ENCODE measurements at places on chromosomes 5 and 9.

DNA sequence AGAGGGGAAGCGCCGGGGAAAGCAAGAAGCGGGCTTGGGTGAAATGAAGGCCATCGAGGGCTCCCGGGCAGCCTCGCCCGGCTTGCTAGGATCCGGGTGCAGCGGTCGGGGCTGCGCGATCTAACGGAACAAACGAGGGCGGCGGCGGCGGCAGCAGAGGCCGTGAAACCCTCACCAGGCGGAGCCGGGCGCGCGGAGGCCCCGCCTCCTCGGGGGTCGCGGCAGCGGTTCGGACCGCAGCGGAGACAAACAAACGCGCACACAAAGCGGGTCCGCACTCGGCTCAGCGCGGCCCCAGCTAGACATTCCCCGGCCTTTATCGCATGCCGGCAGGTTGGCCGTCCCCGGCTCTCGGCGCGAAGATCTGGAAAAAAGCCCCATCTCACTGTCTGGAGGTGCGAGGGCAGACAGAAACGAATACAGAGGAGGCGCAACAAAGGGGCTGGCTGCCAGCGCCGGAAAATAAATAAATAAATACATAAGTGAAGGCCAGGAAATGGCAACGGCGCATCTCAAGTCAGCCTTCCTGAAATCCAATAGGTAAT lies 10.5 kb upstream of the TRIM36 start:
- no peak for DNase-seq

- DNase-seq, result no peak
These were observed 161.1 kb upstream of the CDH12 start for GRCh38 chr5:23014266-23014665.

GRCh38 chr5:172413601-172414171 lies 40.6 kb downstream of the SH3PXD2B start:
- DNase-seq, result no peak

- DNase-seq, result no peak
These were observed 28.0 kb downstream of the MARCHF3 start for GRCh38 chr5:127002390-127002789.

GRCh38 chr5:79791843-79792242 lies 102.2 kb downstream of the CMYA5 start:
- no peak for DNase-seq

GRCh38 chr9:89919171-89919681 lies 314.4 kb downstream of the GADD45G start:
- DNase-seq, result no peak

DNA sequence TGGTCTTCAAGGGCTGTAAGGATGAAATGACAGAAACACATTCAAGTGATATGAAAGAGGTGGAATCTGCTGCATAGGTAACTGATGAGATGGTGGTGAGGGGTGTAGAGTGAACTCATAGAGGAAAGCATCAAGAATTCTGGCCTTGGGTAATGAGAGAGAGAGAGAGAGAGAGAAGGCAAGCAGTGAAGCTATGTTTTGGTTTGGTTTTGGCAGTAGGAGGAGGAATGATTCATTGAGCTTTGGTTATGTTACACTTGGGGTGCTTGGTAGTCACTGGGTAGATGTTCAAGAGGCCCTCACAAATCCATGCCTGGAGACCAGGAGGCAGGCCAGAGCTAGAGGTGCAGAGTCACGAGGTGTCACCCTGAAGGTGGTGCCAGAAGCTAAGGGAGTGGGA lies 89.5 kb downstream of the EGFLAM start:
- no peak for DNase-seq

DNA sequence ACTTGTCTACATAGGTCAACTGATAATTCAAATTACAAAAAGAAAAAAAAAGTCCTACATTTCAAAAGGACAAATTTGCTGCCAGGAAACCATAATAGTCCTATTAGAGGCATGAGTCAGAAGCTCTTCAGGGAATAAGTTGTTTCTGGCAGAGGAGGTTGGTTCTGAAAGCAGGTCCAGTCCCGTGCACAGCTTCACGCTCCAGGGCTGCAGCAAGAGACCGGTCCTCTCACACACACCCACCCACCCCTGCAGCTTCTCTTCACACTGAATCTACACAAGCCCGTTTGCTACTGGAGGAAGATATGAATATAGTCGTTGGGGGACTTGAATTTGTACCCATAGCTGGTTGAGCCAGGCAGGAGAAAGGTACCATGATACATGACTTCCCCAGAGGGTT lies 36.9 kb upstream of the SLC1A3 start:
- DNase-seq, result no peak

DNA sequence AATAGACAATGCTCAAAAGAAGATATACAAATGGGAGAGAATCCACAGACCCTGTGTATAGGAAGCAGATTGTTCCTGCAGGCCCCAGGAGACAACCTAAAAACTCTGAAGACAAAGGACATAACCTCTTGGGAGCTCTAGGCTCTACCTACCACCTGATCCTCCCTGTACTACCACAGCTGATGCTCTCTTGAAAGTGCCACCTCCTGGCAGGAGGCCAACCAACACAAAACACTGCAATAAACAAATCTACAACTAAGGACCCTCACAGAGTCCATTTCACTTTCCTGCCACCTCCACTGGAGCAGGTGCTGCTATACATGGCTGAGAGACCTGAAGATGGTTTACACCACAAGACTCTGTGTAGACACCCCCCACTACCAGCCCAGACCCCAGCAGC lies 49.0 kb downstream of the STARD4 start:
- no peak for DNase-seq

DNA sequence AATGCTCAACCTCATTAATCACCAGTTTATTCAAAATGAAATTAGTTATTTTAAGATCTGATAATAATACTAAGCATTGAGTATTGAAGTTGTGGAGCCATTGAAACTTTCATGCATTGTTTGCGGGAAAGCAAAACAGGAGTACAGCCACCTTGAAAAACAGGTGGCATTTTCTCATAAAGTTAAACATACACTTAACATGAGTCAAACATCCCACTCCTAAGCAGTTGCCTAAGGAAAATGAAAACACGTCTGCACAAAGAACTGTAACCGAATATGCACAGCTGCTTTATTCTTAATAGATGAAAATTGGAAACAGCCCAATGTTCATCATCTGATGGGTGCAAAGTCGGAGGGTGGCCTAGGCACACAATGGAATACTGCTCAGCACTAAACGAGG lies 177.3 kb downstream of the IRX2 start:
- no peak for DNase-seq

DNA sequence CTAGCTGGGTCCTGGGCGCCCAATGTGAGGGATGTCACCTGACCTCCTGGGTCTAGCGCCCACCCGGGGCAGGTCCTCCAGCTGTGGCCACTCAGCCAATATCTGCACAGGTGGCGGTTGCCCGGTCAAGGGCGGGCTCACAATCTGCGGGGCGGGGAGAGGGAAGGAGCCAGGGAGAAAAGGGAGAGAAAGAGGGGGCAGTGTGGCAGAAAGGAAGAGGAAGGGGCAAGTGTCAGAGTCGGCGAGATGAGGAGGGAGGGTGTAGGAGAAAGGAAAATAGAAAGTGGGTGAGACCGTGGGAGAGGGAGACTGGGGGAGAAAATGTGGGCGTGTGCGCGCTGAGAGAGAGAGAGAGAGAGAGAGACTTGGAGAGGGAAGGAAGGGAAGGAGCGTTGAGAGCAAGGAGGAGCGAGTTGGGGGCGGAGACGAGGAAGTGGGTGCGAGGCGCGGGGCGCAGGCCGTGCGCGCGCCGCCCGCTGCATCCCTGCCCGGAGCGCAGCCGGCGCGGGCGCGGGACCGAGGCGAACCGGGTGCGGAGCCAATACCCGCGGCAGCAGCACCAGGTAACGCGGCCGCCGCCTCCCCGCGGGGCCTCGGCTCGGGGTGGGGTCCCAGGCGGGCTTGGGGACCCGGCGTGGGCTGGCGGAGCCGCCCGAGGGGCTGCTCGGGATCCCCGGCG lies at the start of gene HRH2:
HRH2 (plus strand) TSS at position 479 of the 679 bp plus-strand sequence. CDS start 25,163 bp downstream, outside the sequence.
- DNase-seq, result no peak

DNA sequence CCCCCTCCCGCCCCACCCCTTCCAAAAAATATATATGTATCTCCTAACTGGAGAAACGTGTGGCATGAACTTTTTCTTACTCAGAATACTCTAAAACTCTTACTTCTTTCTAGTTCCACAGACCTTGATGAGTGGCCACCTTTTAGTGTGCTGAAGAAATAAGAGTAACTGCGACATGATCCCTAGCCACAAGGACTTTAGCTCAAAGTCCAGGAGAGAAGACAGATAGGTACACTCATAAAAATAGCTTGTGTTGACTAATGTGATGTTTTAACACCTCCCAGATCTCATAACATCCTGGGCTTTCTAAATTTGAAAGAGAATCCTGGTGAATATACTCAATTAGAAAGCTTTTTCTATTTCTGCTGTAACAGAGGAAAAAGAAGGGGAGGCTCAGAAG lies 1005.0 kb upstream of the DMAC1 start:
- no peak for DNase-seq

GRCh38 chr5:41649659-41650058 lies 139.3 kb upstream of the PLCXD3 start:
- DNase-seq, result no peak

GRCh38 chr9:4923141-4923540 lies 61.9 kb upstream of the JAK2 start:
- no peak for DNase-seq

- DNase-seq, result no peak
These were observed 216.6 kb upstream of the EFNA5 start for GRCh38 chr5:107887166-107887943.

DNA sequence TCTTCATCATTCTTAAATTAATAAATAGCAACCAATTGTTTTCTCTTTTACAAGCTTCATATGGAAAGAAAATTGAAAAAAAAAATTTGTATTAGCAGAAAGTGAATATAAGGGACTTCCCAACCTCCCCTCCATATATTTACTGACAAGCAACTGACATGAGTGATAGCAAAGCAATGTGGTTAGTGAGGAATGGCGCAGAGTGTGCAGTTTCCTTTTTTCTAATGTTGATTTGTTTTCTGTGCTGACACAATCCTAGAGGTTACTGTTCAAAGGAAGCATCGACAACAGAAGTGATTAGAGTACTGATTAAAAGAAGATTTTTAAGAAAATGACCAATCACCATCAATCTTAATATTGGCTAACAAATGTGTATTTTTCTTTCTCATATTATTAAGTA lies 1.7 kb upstream of the PTGER4 start:
- no peak for DNase-seq

- DNase-seq, result no peak
These were observed 40.8 kb downstream of the CHSY3 start for GRCh38 chr5:129945028-129945427.

GRCh38 chr9:132071847-132072507 lies 7.7 kb downstream of the MED27 start:
- DNase-seq, result no peak

DNA sequence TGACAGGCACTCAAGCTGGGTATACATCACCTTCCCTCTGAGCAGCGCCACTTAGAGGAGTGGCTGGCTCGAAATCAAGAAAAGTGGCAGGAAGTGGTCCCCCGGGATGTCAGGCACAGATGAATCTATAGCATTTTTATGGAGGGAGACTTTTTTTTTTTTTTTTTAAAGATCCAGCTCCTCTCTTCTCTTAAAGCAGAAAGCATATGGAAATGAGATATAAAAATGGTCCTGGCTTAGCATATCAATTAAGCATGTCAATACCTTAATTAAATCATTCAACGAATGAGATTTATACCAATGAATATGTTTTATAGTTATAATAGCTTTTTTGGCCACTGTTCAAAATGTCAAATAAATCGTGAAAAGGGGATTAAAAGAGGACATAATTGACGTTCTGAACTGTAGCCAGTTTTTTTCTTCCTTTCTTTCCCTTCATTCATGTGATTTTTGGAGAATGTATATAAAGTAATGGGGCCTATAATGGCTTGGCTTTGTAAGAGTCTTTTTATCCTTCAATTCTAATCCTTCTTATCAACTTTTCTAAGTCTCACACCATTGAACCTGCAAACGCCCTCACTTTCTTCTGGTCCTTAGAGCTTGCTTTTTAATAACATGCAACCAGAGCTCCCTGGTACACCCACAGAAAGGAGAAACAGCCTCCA lies 319.2 kb upstream of the PANK3 start:
- DNase-seq, result no peak

All from activated CD4-positive, CD25-positive, alpha-beta regulatory T cell treated with anti-CD3 and anti-CD28 coated beads, Interleukin-2, amount 50 U/mL, for 16 hours (primary cell).